ENCODE measurements at places on chromosomes 1 and 21.

- DNase-seq, result no peak
These were observed 622.0 kb upstream of the BRINP3 start for GRCh38 chr1:191099696-191100095.

DNA sequence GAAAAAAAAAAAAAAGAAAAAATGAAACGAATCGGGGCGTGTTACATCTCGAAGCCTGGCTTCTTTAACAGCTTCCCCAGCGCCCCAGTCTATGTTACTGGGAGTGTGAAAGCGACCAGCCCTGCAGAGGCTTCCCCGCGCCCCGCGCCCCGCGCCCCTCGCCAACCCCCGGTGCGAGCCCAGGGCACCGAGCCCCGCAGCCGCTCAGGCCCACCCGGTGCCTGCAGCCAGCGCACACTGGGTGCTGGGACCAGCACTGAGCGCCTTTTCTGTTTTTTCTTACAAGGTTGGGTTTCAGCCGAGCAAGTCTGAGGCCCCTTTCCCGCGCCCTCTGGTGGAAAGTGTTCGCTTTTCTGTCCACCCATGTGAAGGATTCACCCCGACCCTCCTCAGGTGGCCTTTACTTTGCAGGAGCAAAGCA, 42.1 kb upstream of the ZNF496 start:
- no peak for DNase-seq

- no peak for DNase-seq
These were observed 597.1 kb downstream of the KIF26B start for GRCh38 chr1:245751726-245752470.

- no peak for DNase-seq
These were observed 3.6 kb downstream of the NUP210L start for GRCh38 chr1:154151311-154151710.

DNA sequence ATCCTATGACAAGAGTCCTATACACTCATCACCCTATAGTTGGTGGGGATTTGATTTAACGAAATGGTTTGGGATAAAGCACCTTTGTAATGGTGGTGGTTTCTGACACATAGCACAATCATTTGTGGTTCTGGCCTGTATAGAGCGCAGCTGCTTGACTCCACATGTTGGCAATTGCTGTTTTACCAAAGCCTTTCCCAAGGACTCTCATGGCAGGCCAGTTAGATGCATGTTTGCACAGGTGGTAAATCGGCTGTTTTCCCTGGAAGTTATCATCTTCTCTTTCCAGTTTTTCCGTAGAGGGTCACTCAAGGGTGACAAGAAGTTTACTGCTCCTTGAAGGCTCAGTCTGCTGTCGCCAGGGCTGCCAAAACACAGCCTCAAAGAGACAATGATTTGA, 17.1 kb upstream of the XPR1 start:
- no peak for DNase-seq

- DNase-seq, result no peak
These were observed 56.9 kb upstream of the RGS1 start for GRCh38 chr1:192518700-192519099.

DNA sequence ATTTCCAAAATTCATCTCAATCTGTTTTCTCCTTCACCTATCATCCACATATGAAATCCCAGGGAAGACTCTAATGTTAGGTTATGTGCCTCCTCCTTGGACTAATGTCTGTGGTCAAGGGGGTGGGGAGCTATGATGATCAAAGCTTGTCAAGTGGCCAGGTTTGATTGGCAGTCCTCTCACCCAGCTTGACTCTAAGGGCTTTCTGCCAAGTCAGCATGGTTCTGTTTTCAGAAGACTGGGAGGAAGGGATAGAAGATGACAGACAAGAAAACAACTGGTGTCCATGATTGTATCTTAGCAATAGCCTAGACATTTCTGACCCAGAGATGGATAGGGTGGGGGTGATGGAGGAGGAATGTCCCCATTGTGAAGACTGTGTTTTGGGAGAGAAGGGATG, 9.1 kb upstream of the THEM5 start:
- no peak for DNase-seq

DNA sequence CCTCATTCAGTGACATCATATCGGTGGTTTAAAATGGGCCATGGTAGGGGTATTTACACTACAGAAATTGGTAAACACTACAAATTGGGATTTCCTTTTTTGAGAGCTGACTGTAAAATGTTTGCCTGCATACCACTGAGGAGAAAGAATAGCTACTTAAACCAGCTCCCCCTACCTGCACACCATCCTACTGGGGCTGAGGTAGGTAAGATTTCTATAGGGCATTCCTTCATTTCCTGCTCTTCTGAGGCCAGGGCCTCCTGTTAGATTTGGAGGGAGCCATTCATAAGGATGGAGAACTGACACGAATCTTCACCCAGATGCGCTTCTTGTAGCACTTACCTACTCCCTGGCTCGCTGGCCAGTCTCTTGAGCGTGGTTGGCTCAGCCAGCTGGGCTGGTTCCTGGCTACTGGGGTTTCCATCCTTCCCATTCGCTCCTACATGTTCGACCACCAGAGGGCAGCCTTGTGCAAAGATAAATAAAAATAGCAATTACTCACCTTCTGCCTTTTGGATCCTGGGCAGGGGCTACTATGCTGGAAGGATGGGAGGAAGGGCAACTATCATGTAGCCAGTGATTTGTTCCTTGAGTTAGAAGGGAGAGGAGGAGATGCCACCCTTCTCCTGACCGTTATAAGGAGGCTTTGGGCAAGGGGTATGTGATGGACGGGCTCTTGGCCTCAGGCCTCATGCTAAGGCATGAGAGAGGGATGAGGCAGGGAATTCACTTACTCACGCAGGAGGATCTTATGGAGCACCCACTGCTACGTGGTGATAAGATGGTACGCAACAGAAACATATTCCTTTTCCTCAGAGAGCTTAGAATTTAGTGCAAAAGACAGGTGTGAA, 10.7 kb downstream of the OPTC start:
- DNase-seq, result no peak

DNA sequence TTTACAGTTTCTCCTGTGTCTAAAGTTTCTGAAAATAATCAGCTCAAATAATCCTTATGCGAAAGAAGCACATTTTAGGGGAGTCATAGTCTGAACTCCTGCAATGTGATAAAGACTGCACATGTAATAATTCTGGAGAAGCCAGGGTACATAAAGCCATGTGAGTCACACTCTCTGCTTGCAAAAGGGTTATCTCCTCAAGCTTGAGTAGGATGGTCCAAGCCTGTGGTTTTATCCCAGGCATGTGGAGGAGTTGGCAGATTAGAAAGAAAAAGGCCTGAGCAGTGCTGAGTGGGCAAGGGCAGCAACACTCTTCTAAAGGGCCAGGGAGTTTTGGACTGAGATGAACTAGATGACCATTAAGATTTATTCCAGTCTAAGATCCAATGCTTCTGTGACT, 220.4 kb downstream of the RHOU start:
- no peak for DNase-seq

- no peak for DNase-seq
These were observed 683 bp downstream of the LRRC8D start for GRCh38 chr1:89821322-89822108.

GRCh38 chr1:117754061-117754969, 148.5 kb downstream of the TENT5C start:
- no peak for DNase-seq

- no peak for DNase-seq
These were observed 26.9 kb downstream of the SKI start for GRCh38 chr1:2255047-2255419.

DNA sequence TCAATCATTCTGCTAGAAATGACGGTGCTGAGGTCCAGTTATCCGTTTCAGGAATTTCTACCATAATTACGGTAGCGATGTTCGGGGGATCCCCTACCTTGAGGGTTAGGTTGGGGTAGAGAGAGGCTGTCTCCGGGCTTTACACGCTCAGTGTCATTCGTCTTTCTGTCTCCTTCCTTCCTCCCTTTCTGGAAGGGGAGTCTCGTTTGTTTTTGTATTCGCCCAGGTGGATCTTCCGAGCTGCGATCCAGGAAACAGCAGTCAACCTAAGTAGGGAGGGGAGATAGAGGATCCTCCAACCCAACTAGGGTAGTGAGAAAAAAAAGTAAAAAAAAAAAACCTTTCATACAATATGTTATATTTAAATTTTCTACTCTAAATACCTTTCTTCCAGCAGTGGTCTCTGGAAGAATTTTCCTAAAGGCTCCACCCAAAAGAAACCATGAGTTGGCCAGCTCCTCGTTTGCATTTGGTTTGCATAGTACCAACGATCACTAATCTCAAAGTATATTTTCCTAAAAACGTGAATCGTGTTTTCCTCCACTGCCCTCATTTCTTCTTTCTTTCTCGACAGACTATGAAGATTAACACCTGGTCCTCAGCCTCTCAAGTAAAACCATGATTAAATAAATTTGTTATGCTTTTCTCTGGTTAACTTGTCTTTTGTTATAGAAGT, 611 bp upstream of the PIK3C2B start:
- DNase-seq, result no peak

DNA sequence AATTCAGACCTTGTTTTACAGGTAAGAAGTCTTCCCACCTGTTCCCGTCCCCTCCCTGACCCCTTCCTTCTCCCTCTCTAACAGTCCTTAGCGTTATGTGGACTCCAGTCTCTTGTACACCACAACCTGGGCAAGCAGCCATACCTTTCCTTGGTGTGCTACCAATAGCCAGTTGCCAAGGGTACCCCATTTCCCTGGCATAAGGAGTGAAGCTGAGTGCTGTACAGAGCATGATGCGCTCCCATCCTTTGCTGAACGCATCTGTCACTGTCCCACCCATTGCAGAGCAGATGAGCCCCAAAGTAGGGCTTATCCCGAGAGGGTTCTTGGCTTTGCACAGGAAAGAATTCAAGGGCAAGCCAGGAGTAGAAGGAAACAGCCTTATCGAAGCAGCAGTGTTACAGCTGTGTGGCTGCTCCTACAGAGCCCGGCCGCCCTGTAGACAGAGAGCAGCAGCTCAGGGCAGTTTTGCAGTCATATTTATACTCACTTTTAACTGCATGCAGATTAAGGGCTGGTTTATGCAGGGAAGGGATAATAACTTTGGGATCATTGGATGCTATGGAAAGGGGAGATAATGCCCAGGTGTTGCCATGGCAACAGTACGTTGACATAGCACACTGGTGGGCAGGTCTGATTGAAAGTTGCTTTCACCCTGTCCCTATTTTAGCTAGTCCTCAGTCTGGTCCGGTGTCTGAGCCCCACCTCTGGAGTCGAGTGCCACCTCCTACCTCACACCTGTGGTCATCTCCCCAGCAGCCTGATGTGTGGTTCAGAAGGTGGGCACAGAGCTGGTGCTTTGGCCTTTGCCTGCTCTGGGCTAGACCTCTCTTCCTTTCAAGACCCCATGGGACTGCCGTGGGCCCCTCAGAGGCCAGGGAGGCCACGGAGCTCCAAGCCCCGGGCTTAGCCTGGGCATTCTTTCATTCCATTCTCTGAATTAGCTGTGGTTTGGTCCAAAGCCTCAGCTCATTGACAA, 5.1 kb downstream of the FHAD1 start:
- DNase-seq, result no peak

GRCh38 chr21:22192766-22193165, 1194.6 kb downstream of the NCAM2 start:
- DNase-seq, result no peak

- DNase-seq, result no peak
These were observed 49.5 kb upstream of the ACOT11 start for GRCh38 chr1:54498383-54499096.

GRCh38 chr1:237748171-237748960, 142.4 kb downstream of the ZP4 start:
- DNase-seq, result no peak

- DNase-seq, result no peak
These were observed 505 bp downstream of the LMNA start for GRCh38 chr1:156114919-156115513.

- no peak for DNase-seq
These were observed 11.7 kb upstream of the FCMR start for GRCh38 chr1:206933333-206933945.

DNA sequence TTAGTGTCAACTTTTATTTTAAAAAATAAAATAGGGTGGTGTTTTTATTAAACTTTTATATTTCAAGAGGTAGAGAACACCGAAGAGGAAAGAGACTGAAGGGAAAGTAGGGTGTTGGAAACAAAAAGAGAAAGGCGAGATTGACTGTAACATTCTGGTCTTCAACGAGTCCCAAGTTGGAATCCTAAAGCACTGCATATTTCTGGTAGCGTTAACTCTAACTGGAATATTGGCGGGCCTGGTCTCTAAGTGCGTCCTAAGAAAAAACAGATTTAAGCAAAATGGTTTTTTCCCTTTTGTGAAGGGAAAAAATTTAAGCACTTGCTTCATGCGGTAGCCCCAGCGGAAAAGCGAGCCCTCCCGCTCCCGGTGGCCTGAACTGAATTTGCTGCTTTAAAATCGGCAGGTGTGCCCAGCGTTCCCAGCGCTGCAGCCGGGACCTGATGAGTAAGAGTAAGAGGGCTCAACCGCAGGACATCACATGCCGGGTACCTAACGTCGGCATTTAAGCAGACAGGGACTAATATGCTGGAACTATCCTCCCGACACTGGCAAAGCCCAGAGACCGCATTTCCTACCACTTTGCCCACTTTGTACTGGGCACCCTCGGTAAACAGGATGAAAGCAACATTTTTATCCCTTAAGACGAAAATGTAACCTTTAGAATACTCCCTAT, 30.5 kb upstream of the NFIA start:
- no peak for DNase-seq

DNA sequence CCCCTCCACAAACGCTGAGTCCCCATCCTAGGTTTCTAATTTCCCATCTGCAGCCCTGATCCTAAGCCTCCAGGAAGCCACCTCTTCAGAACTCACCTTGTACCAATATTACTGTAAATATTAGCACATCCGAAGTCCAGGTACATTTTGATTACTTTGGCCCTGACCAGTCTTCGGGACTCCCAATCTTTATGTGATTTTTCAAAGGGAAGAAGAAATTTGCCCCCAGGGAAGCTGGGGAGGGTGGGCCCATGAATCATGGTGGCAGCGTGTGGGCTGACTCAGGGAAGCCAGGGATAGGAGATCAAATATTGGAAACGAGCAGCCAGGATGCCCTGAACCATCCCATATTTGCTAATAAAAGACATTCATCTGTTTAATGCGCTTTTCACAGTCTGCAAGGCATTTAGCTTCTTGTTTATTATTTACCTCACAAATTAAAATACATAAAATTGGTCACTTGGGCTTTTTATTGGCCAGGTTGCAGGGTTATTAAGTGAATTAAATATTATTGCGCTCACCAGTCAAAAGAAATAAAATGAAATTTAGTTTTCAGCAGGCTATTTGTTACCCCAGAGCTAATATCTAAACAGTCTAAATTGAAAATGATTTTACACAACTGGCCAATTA, 46.6 kb downstream of the KIAA0040 start:
- DNase-seq, result no peak

GRCh38 chr1:228871314-228872061, 136.2 kb downstream of the RHOU start:
- no peak for DNase-seq

DNA sequence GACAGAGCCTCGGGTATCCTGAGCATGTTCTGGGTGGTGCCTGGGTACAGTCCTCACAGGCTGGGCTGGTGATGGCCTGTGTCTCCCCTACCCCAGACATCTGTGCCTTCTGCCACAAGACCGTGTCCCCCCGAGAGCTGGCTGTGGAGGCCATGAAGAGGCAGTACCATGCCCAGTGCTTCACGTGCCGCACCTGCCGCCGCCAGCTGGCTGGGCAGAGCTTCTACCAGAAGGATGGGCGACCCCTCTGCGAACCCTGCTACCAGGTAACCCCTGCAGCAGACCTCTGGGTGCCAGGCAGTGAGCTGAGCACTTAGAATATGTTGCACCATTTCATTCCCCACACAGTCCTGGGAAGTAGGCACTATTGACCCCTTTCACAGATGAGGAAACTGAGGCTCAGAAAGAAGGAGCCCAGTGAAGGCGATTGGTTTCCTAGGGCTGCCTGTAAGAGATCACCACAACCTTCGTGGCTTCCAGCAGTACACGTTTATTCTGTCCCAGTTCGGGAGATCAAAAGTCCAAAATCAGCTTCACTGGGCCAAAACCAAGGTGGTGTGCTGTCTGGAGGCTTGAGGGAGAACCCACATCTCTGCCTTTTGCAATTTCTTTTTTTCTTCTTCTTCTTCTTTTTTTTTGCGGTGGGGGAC, 11.8 kb downstream of the FBLIM1 start:
- DNase-seq, result no peak

Data from ascending aorta (tissue), 2 donors.